ENCODE measurements at places on chromosomes 12 and 14. TPM values are rescaled to one million over a fixed set of nuclear protein-coding genes. Genes with fewer than 3 reads are reported as not detected.
A peak's percentile ranks its signal among the peaks of the same experiment; 100 is the strongest.

DNA sequence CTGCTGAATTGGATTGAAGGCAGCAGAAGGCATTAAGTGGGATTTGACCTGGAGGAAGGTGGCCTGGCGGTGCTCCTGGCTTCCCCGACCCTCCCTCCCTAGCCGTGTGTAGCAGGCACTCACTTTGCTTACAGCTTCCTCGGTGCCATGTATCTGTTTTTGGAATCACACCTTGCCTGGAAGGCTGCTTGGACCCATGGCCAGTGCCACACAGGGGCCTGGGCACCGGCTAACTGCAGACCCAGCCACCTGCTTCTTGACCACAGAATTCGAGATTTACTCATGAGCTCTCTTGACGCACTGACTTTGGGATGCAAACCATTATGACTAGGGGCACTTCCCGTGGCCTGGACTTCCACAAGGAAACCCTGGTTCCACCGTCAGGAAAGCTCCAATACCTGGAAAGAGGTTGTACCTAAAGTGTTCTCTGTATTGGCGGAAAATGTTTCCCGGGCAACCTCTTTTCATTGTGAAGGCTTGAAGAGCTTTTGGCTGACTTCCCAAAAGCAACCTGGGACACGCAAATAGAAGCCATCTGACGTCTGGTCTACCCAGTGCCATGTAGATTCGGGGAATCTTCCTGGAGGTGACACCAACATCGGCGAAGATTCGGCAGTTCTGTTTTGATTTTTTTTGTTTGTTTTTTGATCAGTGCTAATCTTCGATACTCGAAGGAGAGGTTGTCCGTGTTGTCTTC is 125.6 kb upstream of the RTL1 start:
- DNase-seq, result no peak

- DNase-seq, result peak; percentile 71
Measured at GRCh38 chr12:53299454-53300180, at the start of gene MYG1. Gene MYG1 (plus strand): TSS chr12:53299695. CDS start chr12:53299738, 43 bp downstream.

- DNase-seq, result no peak
Measured at GRCh38 chr12:59459966-59460660, 135.7 kb upstream of the SLC16A7 start.

RTL1 gene
- total RNA-seq, result not detected

DNA sequence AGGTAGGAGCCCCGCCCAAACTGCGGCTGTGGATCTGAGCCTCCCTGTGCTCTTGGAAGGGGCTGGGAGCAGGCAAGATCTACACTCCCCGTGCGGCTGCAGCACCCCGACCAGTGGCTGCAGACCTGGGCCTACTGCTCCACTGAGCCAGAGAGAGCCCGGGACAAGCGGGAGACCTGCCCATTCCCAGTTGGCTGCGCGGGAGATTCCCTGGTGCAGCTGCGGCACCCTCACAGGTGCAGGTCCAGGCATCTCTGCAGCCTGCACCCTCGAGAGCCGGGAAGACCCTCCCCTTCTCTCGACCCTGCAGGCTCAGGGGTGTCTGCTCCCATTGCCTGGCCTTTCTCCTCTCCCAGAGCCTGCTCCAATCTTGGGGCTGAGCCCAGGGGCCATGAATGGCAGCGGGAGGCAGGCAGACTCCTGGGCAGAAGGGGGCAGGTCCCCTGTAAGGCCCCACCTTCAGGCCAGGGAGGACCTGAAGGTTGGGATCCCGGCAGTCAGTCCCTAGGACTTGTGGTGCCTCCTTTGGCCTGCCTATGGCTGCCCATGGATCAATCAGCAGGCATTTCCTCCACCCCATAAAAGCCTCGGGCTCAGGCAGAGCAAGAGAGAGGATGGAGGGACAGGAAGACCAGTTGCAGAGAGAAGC is 8.8 kb upstream of the A2M start:
- DNase-seq, result no peak

DNA sequence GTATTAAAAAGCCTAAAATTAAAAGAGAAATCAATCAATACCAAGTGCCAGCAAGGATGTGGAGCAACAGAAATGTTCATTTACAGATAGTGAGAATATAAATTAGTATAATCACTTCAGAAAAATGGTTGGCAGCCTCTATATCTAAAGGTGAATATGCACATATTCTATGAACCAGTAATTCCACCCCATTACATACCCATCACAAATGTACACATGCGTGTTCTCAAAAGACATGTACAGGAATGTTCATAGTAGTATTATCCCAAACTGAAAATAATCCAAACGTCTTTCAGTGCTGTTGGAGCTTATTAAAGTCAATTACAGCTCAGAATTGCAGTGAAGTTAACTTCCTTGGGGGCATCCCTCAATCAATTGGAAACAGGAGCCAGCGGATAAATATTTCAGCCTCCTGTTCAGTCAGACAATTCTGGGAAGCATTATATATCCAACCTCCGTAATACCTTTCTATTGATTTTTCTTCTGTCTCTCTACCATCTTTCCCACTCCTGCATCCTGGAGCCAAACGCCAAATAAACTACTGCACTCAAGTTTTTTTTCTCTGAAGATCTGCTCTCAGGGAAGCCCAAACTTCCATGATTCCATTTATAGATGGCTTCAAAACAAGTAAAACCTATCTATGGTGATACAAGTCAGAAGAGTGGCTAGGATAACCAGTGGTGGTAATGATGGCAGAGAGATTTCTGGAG is 45.0 kb upstream of the OR5AU1 start:
- no peak for DNase-seq

DNA sequence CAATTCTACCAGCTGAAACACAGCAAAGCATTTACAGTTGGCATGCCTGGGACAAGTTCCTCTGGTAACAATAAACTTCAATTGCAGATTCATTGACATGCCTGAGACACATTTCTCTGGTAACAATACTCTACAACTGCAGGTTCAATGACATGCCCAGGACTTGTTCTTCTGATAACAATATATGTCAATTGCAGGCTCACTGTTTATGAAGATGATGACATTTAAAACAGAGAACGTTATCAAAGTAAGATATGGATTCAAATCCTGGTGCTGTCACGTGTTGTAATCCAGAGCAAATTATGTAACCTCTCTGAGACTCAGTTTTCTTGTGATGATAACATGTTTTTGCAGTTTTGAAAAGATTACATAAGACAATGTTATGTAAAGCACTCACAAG is 20.5 kb downstream of the KITLG start:
- no peak for DNase-seq

Measured in T-helper 17 cell (primary cell).